NCI-H2171 (cell line): ENCODE measurements at places on chromosomes 4 and X.

DNA sequence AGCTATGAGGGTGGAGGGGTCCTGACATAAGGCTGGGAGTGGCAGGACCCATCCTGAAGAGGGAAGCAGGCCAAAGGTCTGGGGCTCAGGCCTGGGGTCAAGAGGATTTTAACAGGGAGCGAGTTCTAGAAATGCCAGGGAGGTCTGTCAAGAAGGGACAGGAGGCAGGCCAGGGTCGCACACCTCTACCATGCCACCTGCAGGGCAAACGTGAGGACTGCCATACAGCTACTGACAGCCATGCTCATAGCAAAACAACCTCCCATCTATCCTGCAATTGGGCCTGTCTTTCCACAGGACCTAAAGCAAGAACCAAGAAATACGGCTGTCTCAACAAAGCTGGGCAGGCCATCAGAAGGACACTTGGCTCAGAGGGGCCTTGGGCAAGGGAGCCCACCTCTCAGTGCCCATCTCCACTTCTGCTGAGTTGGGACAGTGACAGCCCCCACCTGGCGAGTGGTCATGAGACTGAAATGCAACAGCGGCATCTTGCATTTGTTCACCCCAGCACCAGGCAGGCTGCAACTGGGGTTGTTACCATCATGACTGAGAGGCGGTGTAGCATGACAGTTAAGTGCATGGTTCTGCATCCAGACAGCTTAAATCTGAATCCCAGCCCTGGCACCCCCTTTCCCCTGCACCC, 92.7 kb downstream of the WFS1 start:
- no peak for DNase-seq

GRCh38 chr4:111037591-111038360, 414.9 kb upstream of the PITX2 start:
- DNase-seq = no peak

GRCh38 chr4:69742596-69742995, 17.8 kb downstream of the SULT1B1 start:
- DNase-seq = no peak

DNA sequence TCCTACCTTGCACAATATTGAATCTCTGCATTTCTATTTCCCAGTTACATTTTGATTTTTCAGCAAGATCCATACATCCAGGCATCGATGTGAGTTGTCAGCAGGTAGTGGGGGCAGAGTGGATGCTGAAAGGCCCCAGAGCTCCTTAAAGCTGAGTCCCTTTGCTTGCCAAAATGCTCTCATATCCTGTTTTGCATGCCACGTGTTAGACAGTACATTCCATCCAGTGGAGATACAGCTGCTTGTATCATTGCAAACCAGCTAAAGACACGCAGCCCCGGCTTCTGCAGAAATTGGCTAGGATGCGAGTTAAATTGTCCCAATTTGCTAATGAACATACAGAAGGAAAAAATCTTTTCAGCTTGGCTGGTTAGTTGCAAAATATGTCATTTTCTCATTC, 179.6 kb upstream of the MXRA5 start:
- DNase-seq = no peak

DNA sequence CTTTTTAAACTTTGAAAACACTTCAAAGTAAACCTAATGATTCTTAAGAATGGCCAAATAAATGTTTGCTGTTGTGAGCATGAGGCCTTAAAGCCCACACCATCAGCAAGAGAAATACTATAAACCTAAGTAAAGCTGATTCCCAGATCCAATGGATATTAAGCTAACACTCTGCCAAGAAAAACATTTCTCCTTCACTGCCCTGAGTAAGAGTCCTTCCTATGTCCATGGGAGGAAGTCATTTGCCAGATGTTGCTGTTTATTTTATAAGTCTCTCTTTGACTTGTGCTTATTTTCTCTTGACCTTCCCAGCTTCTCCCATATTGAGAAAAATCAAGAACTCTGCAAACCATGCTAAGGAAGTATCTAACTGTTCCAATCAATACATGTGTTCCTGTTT, 154.3 kb upstream of the EDNRA start:
- DNase-seq = no peak

- no peak for DNase-seq
These were observed 109.1 kb downstream of the EPHA5 start for GRCh38 chr4:65561164-65561563.

GRCh38 chr4:41559940-41560516, 22.1 kb downstream of the LIMCH1 start:
- no peak for DNase-seq

GRCh38 chrX:5876984-5877596, 351.6 kb downstream of the NLGN4X start:
- DNase-seq = no peak

DNA sequence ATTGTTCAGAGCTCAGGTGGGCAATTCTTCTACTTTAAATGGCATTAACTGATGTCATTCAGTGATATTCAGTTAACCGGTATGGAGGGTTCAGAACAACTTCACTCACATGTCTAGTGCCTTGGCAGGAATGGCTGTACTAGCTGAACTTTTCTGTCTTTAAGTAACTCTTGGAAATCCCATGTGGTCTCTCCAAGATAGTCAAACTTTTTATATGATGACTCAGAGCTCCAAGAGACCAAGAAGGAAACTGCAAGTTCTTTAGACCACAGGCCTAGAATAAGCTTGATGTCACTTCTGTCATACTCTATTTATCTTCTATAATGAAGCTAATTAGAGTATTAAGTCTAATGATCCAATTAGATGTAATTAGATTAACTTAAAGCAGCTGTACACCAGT, 24.9 kb downstream of the LHFPL1 start:
- no peak for DNase-seq

- DNase-seq = no peak
These were observed 15.6 kb upstream of the PDLIM3 start for GRCh38 chr4:185550933-185551332.

- no peak for DNase-seq
These were observed 139.7 kb downstream of the EFHC2 start for GRCh38 chrX:44203791-44204190.

- no peak for DNase-seq
These were observed 339 bp downstream of the CUL4B start for GRCh38 chrX:120560405-120560841.

DNA sequence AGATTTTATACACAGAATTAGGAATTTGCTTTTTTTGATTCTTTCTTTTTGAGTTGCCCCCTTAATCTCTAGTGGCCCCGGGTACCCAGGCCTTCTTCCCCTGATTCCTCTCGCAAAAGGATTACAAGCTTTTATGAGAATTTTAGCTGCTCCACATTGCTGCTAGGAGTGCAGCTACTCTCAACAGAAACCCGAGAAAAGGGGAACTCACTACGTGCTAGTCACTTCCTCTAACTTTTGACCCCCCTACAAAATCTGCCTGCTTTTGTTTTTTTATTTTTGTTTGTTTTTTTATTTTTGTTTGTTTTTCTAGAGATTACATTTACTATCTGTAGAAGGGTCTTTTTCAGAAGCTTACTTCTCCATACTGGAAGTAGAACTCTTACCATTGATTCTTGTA, 64.1 kb downstream of the ZNF81 start:
- no peak for DNase-seq

DNA sequence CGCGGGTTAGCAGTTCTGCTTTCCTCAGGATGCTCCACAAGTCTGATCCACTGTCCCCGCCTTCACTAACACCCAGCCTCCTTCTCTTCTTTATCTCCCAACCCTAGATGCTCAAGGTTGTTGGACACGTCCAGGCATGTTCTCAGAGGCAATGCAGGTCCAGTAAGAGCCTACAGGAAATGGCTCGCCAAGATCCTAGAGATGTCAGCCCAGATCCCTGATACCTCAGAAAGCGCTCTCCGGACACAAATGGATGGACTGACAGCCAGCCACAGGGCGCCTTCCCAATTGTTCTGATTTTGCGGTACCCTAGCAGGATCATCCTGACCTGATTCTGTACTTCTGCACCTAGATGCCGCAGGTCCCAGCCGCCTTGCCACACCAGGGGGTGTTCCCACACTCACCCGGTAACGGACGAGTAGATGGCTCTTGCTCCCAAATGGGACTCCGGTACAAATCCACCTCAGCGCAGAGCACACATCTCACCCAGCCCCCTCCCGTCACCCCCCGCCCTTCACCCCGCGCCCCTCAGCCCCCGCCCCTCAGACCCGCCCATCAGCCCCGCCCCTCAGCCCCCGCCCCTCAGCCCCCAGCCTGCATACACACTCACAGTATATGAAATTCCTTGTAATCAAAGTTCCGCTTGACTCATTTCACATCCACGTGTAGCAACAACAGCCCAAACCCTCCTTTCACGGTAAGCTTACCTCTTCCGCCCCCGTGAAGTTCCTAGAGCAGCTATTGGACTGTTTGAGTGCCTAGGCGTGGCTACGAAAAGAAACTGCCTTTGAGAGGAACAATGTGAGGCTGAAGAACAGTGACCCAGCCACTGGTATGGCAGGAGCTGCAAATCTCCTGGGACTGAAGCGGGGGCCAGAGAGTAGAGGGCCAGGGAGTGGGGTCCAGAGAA, at the start of gene EDA2R:
TSS of gene EDA2R (minus strand) at position 488 of the 910 bp plus-strand sequence. CDS start 23,058 bp downstream, outside the sequence.
- DNase-seq = no peak

- DNase-seq = no peak
These were observed 140.0 kb upstream of the GUCY1A1 start for GRCh38 chr4:155526452-155527169.

DNA sequence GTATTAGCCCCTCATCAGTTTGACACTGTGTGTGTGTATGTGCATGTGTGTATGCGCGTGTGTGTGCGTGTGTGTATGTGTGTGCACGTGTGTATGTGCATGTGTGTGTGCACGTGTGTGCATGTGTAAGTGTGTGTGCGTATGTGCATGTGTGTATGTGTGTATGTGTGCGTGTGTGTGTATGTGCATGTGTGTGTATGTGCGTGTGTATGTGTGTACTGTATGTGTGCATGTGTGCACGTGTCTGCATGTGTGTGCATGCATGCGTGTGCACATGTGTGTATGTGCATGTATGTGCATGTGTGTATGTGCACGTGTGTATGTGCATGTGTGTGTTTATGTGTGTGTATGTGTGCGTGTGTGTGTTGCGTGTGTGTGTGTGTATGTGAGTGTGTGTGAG, 31.1 kb upstream of the MXRA5 start:
- no peak for DNase-seq

GRCh38 chr4:119136546-119136945, 914 bp downstream of the MYOZ2 start:
- DNase-seq = no peak

DNA sequence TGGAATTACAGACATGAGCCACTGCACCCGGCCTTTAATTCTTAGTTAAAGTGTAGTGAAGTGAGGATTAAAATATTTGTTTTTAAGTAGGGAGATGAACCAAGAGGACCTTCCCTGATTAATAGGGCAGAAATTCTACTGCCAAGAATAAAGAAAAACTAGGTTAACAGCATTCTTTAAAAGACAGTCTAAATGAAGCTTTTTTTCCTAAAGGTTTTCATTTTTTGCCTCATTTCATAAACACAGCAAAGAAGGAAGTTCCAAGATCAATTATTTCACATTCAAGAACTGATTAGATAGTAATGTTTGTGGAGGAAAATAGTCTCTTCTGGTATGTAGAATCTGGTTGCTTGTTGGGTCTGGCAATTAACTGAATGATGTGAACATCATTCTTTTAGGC, 112.1 kb upstream of the ARSJ start:
- no peak for DNase-seq

- no peak for DNase-seq
These were observed 75.9 kb downstream of the HCCS start for GRCh38 chrX:11187001-11187400.

DNA sequence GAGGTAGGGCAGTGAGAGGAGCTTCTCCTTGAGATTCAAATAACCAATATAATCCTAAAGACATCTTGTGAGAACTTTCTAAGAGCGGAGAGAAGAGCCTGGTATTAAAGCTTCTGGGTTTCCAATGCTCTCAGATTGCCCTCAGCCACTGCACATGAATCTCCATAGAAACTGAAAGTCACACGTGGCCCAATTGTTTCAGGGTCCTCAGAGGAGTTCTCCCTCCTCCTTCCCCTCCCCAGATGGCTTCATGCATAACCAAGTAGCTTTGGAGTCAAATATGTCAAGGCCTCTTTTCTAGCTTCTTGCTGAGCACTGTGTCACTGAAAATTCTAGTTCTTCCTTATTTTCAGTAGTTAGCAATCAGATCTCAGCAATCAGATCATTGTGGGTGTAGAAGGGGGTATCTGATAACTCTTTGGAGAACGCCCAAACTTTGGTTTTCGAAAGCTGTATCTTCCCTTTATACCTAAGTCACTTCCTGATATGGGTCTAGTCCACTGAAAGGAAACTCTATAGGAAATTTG, 2.2 kb downstream of the BTK start:
- DNase-seq = no peak

GRCh38 chr4:123671636-123672404, 275.2 kb downstream of the SPRY1 start:
- no peak for DNase-seq

- DNase-seq = no peak
These were observed 303.0 kb upstream of the PRPS2 start for GRCh38 chrX:12488220-12488619.

- DNase-seq = no peak
These were observed 1157.1 kb downstream of the ARAP2 start for GRCh38 chr4:35087218-35087617.

DNA sequence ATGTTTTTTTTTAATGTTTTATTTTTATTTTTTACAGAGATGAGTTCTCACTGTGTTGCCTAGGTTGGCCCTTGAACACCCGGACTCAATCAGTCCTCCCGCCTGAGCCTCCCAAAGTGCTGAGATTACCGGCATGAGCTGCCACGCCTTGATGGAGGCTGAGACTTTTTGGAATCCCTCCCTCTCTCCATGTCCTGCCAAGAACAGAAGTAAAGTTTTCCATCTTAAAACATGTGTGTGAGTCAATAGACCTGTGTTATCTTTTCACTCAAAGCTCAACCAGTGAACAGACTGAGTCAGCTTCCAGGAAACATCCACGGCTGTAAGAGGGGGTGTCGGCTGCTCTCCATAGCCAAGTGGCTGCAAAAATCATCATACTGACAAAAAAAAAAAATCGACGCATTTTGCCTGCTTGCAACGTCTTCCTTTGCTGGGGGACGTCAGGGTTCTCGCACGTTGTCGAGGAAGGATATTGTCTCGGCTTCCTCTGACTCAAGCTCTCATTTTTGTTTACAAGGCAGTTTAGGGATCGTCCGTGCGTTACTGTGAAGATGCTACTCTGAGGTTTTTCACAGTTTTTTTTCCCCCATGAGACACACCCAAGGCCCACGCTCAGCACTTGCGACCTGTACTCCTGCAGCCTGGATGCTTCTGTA, 10.0 kb upstream of the ASMTL start:
- no peak for DNase-seq

DNA sequence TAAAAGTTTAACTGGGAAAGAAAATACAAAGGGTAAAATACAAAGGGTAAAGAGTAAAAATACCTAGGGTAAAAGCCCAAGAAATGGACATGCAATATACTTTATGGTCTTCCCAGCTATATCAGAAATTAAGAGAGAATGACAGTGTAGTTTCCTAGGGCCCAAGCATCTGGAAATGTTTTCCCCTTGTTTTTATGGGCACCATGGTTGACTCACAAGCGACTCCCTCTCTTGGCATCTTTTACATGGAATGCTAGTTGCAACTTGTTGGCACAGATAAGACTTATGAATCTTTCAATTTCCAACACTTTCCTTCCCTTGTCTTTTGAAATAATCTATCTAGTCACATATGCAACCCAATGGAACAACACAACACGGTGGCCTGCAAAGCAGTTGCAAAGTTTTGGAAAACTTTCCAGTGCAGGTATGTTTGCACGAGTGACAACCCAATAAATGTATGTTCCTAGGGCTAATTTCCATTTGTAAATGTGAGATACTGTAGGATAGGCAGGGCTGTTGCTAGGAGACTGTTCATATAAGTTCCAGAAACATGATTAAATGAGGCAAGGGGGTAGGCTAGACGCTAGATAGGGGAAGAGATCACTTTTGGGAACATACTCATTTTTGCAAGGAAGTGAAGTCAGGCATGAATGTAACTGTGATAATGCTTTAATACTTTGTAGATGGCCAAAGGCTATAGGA, 36.4 kb upstream of the CWH43 start:
- DNase-seq = no peak
